HepG2 (cell line): ENCODE measurements at places on chromosomes 12 and 14. TPM values are rescaled to one million over a fixed set of nuclear protein-coding genes. Genes with fewer than 3 reads are reported as not detected.

- H3K27me3 ChIP-seq = no peaks in the 10 kb centered on the region
- H3K27ac ChIP-seq = no peak overlapping the region
Observed at GRCh38 chr12:14993117-14993516, 20.3 kb downstream of the PDE6H start.

- no peaks in the 10 kb centered on the region for H3K27me3 ChIP-seq
- DNase-seq = peak; percentile 73
- H3K4me1 ChIP-seq = peaks cover 45% of the 10 kb centered on the region
- H3K27ac ChIP-seq = peak overlapping the region; percentile 37
Observed at GRCh38 chr12:120062976-120063579, 53.5 kb downstream of the RAB35 start.

- no peak for DNase-seq
- H3K27me3 ChIP-seq = peaks cover 6% of the 10 kb centered on the region; the same call in 2 of the 3 replicates
- H3K4me1 ChIP-seq = 0 out of 2 replicates have a peak, but pooled peaks cover 7% of the 10 kb centered on the region
Observed at GRCh38 chr12:64526859-64527258, 74.9 kb downstream of the TBK1 start.

- H3K27ac ChIP-seq = no peak overlapping the region
- no peaks in the 10 kb centered on the region for H3K36me3 ChIP-seq
Observed at GRCh38 chr14:72452774-72453173, 441.1 kb downstream of the DPF3 start.

- no peak overlapping the region for H3K4me3 ChIP-seq
- H3K36me3 ChIP-seq = no peaks in the 10 kb centered on the region
- H3K27me3 ChIP-seq = peaks cover 16% of the 10 kb centered on the region
- H3K4me1 ChIP-seq = peaks cover 35% of the 10 kb centered on the region
- DNase-seq = no peak
- no peak overlapping the region for H3K27ac ChIP-seq
Observed at GRCh38 chr12:57620245-57620935, 9.2 kb downstream of the ARHGEF25 start.

- H3K4me1 ChIP-seq = peaks cover 9% of the 10 kb centered on the region; the same call in 1 of the 2 replicates
- no peak for DNase-seq
- no peak overlapping the region for H3K4me3 ChIP-seq
- H3K27ac ChIP-seq = no peak overlapping the region
Observed at GRCh38 chr12:68451261-68452077, 119.3 kb upstream of the MDM1 start.

GRCh38 chr14:74649673-74650072 lies 37.6 kb upstream of the LTBP2 start:
- H3K27me3 ChIP-seq = no peaks in the 10 kb centered on the region; the same call in 2 of the 3 replicates
- H3K4me3 ChIP-seq = no peak overlapping the region
- H3K4me1 ChIP-seq = no peaks in the 10 kb centered on the region
- no peaks in the 10 kb centered on the region for H3K36me3 ChIP-seq
- no peak overlapping the region for H3K27ac ChIP-seq
- DNase-seq = no peak

- peaks cover 4% of the 10 kb centered on the region; the same call in 1 of the 2 replicates for H3K36me3 ChIP-seq
- H3K4me3 ChIP-seq = no peak overlapping the region
- H3K27ac ChIP-seq = no peak overlapping the region
- H3K27me3 ChIP-seq = no peaks in the 10 kb centered on the region; the same call in 1 of the 2 replicates
- no peak for DNase-seq
Observed at GRCh38 chr12:1935700-1936378, 17.4 kb upstream of the CACNA2D4 start.

DNA sequence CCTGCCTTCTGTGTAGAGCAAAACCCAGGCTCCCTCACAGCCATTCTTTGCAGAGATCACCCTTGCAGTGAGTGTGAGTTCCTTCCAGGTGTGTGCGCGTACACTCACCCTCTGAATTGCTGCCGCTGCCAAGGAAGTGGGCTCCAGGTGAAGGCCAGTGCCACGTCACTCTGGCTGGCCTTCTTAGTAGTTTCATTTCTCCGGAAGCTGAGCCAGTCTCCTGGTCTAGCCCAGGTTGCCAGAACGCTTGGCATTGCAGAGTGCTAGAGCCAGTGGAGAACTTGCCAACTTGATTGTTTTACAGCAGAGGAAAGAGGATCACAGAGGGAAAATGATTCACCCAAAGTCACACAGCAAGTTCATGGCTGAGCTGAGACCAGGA lies 11.0 kb downstream of the CBLN3 start:
- peaks cover 14% of the 10 kb centered on the region for H3K4me1 ChIP-seq
- H3K27ac ChIP-seq = no peak overlapping the region
- peaks cover 7% of the 10 kb centered on the region; the same call in 1 of the 3 replicates for H3K27me3 ChIP-seq
- no peak for DNase-seq
- H3K36me3 ChIP-seq = no peaks in the 10 kb centered on the region

- H3K27me3 ChIP-seq = no peaks in the 10 kb centered on the region; the same call in none of the 2 replicates
- H3K27ac ChIP-seq = no peak overlapping the region
- no peak for DNase-seq
- H3K36me3 ChIP-seq = no peaks in the 10 kb centered on the region
- no peaks in the 10 kb centered on the region for H3K4me1 ChIP-seq
Observed at GRCh38 chr14:58717813-58718212, 80.1 kb downstream of the DACT1 start.

DNA sequence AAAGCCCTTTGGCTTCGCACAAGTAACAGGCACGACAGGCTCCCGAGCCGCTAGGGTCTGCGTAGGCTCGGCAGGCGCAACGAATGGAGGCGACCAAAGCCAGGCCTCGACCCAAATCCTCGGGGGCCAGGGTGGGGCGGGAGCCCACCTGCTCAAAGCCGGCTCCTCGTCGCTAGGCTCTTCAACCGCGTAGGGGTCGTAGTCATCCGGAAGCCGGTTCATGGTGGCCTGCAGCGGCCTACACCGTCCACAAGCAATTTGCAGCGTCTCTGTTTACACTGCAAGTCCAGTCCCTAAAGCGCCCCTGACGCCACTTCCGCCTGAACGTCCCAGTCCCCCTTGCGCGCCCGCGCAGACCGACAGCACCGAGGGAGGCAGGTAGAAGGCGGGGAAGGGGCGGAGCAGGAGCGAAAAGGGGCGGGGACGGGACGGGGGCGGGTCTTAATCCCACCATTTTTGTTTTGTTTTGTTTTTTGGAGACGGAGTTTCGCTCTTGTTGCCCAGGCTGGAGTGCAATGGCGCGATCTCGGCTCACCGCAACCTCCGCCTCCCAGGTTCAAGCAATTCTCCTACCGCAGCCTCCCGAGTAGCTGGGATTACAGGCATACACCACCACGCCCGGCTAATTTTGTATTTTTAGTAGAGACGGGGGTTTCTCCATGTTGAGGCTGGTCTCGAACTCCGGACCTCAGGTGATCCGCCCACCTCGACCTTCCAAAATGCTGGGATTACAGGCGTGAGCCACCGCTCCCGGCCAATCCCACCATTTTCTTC lies at the start of gene EAPP:
Gene EAPP (minus strand): TSS at position 295 of the 774 bp plus-strand sequence. CDS start 73 bp downstream, at position 222.
- H3K4me3 ChIP-seq = peak within 1 kb of the TSS; percentile 92
- H3K36me3 ChIP-seq = peaks cover 15% of the 10 kb centered on the region; the same call in 2 of the 3 replicates
- H3K27me3 ChIP-seq = no peaks in the 10 kb centered on the region
- H3K4me1 ChIP-seq = peaks cover 25% of the 10 kb centered on the region
- DNase-seq = peak; percentile 100

DNA sequence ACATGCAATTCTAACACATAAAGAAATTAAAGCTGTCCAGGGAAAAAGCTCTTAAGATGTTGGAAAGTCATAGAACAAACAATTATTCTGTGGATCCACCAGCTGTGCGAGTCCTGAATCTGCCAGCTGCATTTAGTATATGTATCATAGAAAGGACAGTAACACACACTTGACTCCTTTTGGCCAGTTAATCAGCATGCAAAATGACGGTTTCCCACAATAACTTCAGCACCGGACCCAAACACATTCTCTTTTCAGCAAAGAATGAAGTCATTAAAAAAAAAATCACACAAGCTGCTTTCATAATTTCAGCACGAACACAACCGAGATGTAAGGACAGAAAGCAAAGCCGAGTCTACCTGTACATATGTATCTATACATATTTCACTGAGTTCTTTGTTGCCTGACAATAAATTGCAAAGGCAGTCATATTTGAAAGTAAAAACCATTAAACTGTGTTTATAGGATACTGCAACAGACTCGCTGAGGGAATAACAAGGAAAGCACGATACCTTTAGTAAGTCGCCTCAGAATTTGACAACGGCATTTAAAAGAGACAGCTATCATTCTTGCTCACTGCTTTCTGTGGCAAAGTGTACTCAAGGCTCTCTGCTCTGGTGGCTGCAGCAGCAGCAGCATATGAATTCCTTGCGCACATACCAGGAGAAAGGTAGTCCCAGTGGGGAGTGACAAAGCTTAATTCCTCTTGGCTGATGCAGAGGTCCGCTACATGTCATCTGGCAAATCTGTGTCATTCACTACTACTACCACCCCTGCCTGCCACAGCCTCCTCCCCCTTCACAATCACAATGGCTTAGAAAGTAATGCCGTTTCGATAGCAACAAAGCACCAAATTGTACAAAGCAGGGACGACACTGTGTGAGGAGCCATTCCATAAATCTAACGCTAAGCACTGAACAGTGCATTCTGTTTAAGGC lies at the start of gene GRIP1:
Gene GRIP1 (minus strand): TSS at position 739 of the 938 bp plus-strand sequence. CDS start 172 bp downstream, at position 567.
- no peak within 1 kb of the TSS for H3K27ac ChIP-seq
- DNase-seq = no peak
- H3K36me3 ChIP-seq = no peaks in the 10 kb centered on the region
- H3K27me3 ChIP-seq = no peaks in the 10 kb centered on the region
- no peak within 1 kb of the TSS for H3K4me3 ChIP-seq
- H3K4me1 ChIP-seq = no peaks in the 10 kb centered on the region

- no peak overlapping the region for H3K4me3 ChIP-seq
- H3K27me3 ChIP-seq = peaks cover 54% of the 10 kb centered on the region; the same call in 2 of the 3 replicates
- DNase-seq = no peak
- H3K36me3 ChIP-seq = no peaks in the 10 kb centered on the region
- H3K4me1 ChIP-seq = peaks cover 15% of the 10 kb centered on the region
Observed at GRCh38 chr14:101502761-101503392, 58.4 kb upstream of the DIO3 start.

DNA sequence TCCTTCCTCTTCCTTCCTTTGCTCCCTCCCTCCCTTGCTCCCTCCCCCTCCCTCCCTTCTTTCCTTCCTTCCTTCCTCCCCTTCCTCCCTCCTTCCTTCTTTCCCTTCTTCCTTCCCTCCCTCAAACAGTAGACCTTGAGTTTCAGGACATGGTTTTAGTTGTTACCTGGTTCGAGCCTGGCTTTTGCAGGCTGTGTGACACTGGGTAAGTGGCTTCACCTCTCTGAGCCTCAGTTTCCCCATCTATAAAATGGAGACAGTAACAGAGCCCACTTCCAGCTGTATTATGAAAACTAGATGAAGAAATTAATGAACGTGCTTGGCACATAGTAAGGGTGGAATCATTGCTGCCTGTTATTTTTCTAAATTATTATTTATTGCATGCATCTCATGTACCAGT lies 171.0 kb upstream of the LHX5 start:
- H3K27ac ChIP-seq = no peak overlapping the region
- H3K4me3 ChIP-seq = no peak overlapping the region
- H3K27me3 ChIP-seq = peaks cover 1% of the 10 kb centered on the region; the same call in 1 of the 2 replicates

- no peaks in the 10 kb centered on the region; the same call in 1 of the 2 replicates for H3K27me3 ChIP-seq
- no peak for DNase-seq
- no peaks in the 10 kb centered on the region for H3K4me1 ChIP-seq
- no peaks in the 10 kb centered on the region for H3K36me3 ChIP-seq
- no peak overlapping the region for H3K27ac ChIP-seq
- no peak overlapping the region for H3K4me3 ChIP-seq
Observed at GRCh38 chr14:95897280-95897679, 20.6 kb downstream of the TUNAR start.

- DNase-seq = no peak
- no peak overlapping the region for H3K4me3 ChIP-seq
- H3K36me3 ChIP-seq = no peaks in the 10 kb centered on the region
- no peak overlapping the region for H3K27ac ChIP-seq
- peaks cover 4% of the 10 kb centered on the region; the same call in 1 of the 3 replicates for H3K27me3 ChIP-seq
Observed at GRCh38 chr12:8453021-8453513, 2.7 kb upstream of the CLEC6A start.

- H3K27me3 ChIP-seq = no peaks in the 10 kb centered on the region
- H3K36me3 ChIP-seq = peaks cover 11% of the 10 kb centered on the region; the same call in 1 of the 3 replicates
- no peak overlapping the region for H3K27ac ChIP-seq
- no peak overlapping the region for H3K4me3 ChIP-seq
- DNase-seq = no peak
Observed at GRCh38 chr12:57098546-57098945, 9.6 kb downstream of the NAB2 start.

Gene KRT7
- total RNA-seq = not detected in 2 replicates

Gene TBC1D30
- 0.21 and 0.42 TPM in 2 replicates for total RNA-seq

Gene PAH
- 451 and 537 TPM in 2 replicates for total RNA-seq

Gene LIN7A
- 18.5 and 31.9 TPM in 2 replicates for total RNA-seq

Gene MAPK1IP1L
- total RNA-seq = 27.8 and 34.7 TPM in 2 replicates

Gene NRL
- 4.7 and 5.2 TPM in 2 replicates for total RNA-seq

Gene VRTN
- not detected in 2 replicates for total RNA-seq

Gene HCAR3
- 0.11 and 0.20 TPM in 2 replicates for total RNA-seq

Gene HOXC9
- 0.94 and 1.1 TPM in 2 replicates for total RNA-seq

Gene NKX2-1
- not detected in 2 replicates for total RNA-seq
